ENCODE measurements at places on chromosomes 2 and 18.

- DNase-seq: no peak
Observed at GRCh38 chr2:102455061-102455670, 17.9 kb upstream of the SLC9A4 start.

GRCh38 chr2:108626995-108627394, 92.3 kb upstream of the RANBP2 start:
- no peak for DNase-seq

GRCh38 chr2:59342166-59342565, 1101.0 kb upstream of the FANCL start:
- no peak for DNase-seq

DNA sequence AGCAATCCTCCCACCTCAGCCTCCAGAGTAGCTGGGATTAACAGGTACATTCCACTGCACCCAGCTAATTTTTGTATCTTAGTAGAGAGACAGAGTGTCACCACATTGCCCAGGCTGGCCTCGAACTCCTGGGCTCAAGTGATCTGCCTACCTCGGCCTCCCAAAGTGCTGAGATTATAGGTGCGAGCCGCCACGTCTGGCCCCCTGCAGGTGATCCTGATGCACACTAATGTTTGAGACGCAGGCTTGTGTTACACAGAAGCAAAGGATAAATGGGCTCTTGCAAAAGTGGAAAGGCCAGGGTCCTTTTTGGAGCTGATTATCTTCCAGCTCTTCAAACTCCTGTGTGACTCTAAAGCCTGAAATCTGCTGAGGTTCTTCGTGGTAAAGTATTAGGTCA, 84.2 kb downstream of the TGFA start:
- DNase-seq: no peak

All from stimulated activated CD8-positive, alpha-beta memory T cell treated with anti-CD3 and anti-CD28 coated beads, Interleukin-15, amount 100 ng/mL, for 4 hours (primary cell).